Amniotic epithelial cell (primary cell): ENCODE measurements at places on chromosomes 1 and 21.

GRCh38 chr1:96364576-96364975 lies 357.0 kb upstream of the PTBP2 start:
- DNase-seq, result peak; percentile 71

DNA sequence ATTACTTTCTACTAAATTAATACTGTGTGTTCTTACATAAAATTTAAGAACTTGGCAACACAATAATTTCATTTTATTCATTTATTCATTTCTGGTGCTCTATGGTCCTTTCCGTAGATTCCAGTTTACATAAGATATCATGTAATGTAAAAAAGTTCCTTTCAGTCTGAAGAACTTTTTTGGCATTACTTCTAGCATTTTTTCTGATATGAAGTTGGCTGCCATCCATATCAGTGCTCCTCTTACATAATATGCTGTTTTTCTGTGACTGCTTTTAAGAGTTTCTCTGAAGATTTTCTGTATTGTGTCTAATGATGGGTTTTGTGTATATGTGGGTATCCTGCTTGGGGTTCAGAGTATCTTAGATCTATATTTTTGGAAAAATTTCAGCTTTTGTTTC lies 34.8 kb downstream of the LIN9 start:
- peak; percentile 41 for DNase-seq

GRCh38 chr1:7680207-7680954 lies 90.7 kb upstream of the VAMP3 start:
- DNase-seq, result peak; percentile 9

DNA sequence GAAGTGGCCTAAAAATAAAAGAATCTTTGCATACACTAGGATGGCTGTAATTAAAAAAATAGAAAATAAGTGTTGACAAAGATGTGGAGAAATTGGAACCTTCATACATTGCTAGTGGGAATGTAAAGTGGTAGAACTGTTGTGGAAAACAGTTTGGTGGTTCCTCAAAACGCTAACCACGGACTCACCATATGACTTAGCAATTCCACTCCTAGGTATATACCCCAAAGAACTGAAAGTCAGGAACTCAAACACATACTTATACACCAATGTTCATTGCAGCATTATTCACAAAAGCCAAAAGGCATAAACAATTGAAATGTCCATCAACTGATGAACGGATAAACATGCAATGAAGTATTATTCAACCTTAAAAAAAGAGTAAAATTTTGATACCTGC lies 10.8 kb upstream of the HMGCL start:
- DNase-seq, result no peak

- DNase-seq, result no peak
These were observed 24.6 kb downstream of the WNT3A start for GRCh38 chr1:228031276-228031995.

- DNase-seq, result no peak
These were observed 13.7 kb downstream of the TMPRSS2 start for GRCh38 chr21:41494242-41494641.

- DNase-seq, result no peak
These were observed 47.8 kb downstream of the SELENOF start for GRCh38 chr1:86865973-86866637.

- DNase-seq, result no peak
These were observed 9.5 kb downstream of the XCL1 start for GRCh38 chr1:168585937-168586336.

- DNase-seq, result peak; percentile 46
These were observed 90.5 kb downstream of the EDEM3 start for GRCh38 chr1:184664042-184664660.

- no peak for DNase-seq
These were observed 10.6 kb downstream of the SELENBP1 start for GRCh38 chr1:151361883-151362282.

- DNase-seq, result no peak
These were observed 4.1 kb downstream of the COL6A1 start for GRCh38 chr21:45985471-45986315.

GRCh38 chr1:1366699-1367066 lies 8.3 kb downstream of the AURKAIP1 start:
- no peak for DNase-seq

DNA sequence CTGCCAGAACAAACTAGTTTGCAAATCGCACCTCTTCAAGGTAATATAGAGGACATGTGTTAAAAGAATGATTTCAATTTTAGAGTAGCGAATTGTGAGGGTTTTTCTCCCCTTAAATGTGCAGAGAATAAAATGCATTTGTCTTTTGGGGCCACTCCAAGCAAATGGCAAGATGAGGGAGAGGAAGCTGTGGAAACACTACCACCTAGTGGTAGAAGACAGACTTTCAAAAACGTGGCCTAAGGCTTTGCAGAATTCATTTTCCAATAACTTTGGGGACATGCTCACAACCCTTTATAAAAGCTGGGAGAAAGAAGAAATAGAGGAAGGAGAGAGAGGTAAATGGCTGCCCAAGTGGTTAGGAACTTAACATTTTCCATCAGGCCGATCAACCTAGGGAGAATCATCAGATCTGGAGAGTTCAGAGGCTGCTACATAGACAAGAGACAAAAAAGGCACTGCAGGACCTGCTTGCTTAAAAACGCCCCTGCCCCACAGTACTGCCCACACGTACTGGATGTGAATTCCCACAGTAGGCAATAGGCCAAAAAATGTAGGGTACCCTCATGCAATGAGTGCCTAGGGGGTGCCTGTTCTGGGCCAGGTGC lies 15.7 kb upstream of the RCAN1 start:
- peak; percentile 44 for DNase-seq

DNA sequence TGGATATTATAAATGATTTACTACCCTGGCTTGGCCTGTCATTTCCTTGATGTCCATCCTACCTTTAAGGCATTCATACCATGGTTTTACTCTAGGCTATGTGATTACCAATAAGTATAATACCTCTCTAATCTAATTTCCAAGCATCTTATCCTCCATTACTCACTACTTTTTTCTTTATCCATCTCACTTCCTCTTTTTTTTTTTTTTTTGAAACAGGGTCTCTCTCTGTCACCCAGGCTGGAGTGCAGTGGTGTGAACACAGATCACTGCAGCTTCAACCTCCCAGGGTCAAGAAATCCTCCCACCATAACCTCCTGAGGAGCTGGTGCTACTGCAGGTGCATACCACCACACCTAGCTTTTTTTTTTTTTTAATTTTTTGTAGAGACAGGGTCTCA lies 39.9 kb downstream of the INKA2 start:
- DNase-seq, result no peak

DNA sequence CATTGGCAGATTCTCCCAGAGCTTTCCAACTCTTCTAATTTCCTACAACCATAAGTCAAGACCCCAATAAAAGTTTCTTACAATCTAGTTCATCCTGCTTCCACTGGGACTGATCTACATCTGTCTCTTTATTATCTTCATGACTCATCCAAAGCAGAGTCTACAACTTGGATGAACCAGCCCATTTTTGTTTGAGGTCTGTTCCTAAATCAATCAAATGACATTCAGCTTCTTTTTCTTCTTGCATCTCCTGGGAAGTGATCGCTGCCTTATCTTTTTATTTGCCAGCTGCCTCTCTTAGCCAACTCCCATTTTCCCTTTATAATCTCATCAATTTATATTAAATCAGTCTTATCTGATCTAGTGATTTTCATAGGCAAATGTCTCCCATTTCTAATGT lies 105.6 kb downstream of the ERG start:
- DNase-seq, result no peak

DNA sequence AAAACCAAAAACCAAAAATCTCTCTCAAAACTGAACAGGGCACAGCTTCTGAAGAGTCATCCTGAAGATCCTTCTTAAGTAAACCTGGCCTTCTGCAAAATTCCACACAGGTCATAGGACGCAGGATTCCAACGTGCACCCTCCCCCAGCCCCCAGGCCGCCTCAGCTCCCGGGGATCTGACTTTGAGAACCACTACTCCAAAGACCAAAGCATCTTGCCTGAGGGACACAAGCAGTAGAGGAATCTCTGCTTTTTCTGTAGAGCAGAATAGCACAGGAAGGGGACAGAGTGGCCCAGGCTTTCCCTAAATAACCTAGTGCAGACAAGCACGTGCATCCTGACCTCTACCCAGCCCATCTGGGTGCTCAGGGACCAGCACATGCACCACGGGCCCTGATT lies 104.8 kb upstream of the VAMP3 start:
- no peak for DNase-seq

GRCh38 chr1:98969798-98970490 lies 34.7 kb downstream of the PLPPR5 start:
- DNase-seq, result no peak

- DNase-seq, result peak; percentile 73
These were observed at the start of gene MYOM3 for GRCh38 chr1:24111996-24112779. Gene MYOM3 (minus strand): TSS chr1:24112135. CDS start chr1:24108636, 3,499 bp downstream.

- DNase-seq, result peak; percentile 79
These were observed 8.8 kb upstream of the ANGPTL7 start for GRCh38 chr1:11180342-11180744.

DNA sequence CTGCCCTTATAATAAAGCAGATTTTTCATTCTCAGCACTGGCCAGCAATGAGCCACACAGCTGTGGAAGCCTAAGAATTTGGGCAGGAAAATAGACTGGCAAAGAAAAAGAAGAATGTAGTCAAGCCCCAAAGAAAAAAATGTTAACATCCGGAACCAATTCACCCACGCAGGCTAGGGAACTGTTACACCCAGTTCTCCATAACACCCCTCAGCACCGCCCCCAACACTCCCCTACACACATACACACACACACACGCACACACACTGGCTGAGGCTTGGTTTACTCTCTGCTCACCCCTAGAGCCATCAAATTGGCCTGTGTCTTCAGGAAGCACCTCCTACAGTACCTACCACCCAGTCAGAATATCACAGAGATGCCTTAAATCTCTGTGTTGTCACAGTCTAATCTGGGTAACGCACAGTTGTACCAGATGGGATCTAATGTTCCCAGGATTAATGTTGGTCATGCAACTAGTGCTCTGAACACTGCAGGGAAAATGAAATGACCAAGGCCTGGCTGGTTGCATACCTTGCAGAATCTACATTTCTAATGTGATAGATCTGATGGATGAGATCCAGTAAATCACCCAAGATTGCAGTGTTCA lies 14.5 kb downstream of the TBX15 start:
- no peak for DNase-seq

DNA sequence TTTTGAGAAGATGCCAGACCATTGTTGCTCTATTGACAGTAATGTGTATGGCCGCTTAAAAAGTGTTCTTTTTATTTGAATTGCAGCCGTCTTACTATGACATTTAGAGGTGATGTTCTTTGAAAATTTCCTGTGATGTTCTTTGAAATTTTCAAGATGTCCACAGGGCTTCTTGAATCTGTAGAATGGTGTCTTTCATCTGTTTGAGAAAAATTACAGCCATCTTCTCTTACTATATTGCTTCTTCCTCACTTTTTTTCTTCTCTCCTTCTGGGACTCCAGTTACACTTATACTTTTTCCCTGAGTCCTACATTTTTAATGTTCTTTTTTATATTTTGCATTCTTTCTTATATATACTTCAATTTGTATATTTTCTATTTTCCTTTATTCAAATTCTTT lies 57.4 kb downstream of the DIP2A start:
- DNase-seq, result no peak

GRCh38 chr1:200005165-200005564 lies 22.3 kb upstream of the NR5A2 start:
- DNase-seq, result no peak

GRCh38 chr1:200793677-200794076 lies 55.0 kb downstream of the CAMSAP2 start:
- DNase-seq, result no peak

DNA sequence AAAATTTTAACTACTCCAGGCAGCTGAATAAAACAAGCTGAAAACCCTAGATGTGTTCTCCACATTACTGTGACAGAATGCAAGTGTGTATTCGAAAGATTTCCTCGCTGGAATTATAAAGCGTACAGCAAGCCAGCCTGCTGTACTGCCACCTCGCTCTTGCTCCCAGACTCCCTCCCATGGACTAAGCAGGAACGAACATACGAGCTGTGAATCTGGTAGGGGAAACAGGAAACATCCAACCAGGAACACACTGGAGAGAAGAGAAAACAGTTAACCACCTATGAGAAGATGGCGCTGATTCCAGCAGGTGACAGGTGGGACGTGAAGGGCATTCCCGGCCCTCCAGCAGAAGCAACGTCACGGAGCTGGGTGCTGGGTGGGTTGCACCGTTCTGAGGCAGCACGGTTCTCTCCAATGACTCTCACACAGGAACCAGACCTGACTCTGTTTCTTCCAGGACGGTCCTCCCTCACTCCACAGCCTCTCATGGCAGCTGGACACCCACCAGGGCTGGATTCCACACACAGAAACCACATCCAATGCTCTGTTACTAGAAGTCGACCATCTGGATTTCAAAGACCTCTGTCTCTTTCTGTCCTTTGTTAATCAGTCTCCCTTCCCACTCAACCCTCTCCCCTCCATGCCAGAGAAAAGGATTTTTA lies 219.2 kb downstream of the RERE start:
- DNase-seq, result peak; percentile 74

DNA sequence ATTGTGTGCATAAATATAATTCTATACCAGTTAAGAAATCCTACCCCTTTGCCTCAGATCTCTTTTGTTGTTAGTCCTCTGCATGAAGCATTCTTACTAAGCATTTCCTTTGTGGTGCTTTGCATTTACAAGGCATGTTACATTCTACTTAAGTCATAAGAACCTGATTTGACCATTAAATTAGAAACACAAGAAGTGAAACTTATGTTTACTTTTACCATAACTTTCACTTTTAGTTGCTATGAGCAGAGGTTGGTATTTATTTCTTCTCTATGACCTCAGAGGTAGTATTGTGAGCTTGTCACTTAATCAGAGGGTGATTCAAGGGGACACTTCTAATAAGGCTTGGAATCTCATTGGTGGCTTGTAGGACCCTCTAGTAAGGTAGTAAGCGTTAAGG lies 9.0 kb downstream of the FAM20B start:
- DNase-seq, result peak; percentile 37

- no peak for DNase-seq
These were observed 2005.7 kb downstream of the NCAM2 start for GRCh38 chr21:23003951-23004350.

DNA sequence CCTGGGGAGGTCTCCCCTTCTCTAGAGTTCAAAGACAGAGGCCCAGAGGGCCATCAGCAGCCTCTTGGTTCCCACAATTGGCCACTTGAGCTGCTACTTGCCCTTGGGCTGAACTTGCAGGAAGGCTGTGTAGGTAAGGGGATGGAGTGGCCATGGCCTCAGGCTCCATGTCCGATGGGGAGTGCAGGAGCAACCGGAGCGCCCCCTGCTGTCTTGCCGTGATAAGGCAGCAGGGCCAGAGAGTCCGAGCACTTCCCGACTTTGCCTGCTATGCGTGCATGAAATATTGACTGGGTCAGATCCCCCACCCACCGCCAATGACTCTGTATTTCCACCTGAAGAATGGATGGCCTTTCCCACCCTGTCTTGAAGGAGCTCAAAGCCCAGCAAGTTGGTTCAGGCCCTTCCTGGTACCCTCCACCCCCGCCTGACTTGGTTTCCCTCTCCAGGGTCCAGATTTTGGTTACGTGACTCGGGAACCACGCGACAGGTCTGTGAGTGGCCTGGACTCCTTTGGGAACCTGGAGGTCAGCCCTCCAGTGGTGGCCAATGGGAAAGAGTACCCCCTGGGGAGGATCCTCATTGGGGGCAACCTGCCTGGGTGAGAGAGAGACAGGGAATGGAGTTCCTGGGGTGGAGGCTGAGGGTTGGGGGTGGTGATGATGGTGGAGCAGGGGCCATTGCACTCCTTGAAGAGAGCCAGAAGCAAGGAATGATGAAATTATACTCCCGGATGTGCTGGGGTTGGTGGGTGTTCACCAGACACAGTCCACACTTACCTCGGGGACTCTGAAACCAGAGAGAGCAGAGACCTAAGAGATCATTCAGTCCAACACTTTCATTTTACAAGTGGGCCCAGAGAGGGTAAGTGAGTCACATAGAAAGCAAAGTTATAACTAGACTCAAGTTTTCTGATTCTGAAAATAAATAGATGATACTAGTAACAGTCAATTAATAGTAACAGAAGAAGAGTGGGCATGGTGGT lies 25.6 kb downstream of the PADI3 start:
- peak; percentile 34 for DNase-seq
